ENCODE measurements at places on chromosomes 1 and 21. TPM values are rescaled to one million over a fixed set of nuclear protein-coding genes. Genes with fewer than 3 reads are reported as not detected.

Gene RNF186
- total RNA-seq, result not detected

Gene TFAP2E
- 0.57 TPM for total RNA-seq

Gene PLA2G4A
- total RNA-seq, result 8.7 TPM

Gene OR10Z1
- total RNA-seq, result not detected

Gene IVNS1ABP
- total RNA-seq, result 72.7 TPM

Gene C1orf35
- total RNA-seq, result 10.4 TPM

Gene GSTM1
- 18.4 TPM for total RNA-seq

Gene GJA8
- not detected for total RNA-seq

Gene GPR3
- 1.0 TPM for total RNA-seq

Gene KRTAP12-3
- not detected for total RNA-seq

Gene KCNJ15
- total RNA-seq, result 36.6 TPM

Gene SPATA1
- total RNA-seq, result not detected

Gene CA6
- total RNA-seq, result not detected

Gene ADGRL4
- not detected for total RNA-seq
